ENCODE measurements at places on chromosomes 2 and 18.

- no peak for DNase-seq
Measured at GRCh38 chr18:43160509-43160908, 45.0 kb upstream of the RIT2 start.

GRCh38 chr18:56995579-56996188 is 151.2 kb upstream of the BOD1L2 start:
- DNase-seq = peak; percentile 5

- no peak for DNase-seq
Measured at GRCh38 chr2:9141091-9141667, 65.4 kb upstream of the ASAP2 start.

- no peak for DNase-seq
Measured at GRCh38 chr2:65198737-65199136, 28.9 kb upstream of the ACTR2 start.

GRCh38 chr2:41020358-41020757 is 568.5 kb upstream of the SLC8A1 start:
- DNase-seq = no peak

DNA sequence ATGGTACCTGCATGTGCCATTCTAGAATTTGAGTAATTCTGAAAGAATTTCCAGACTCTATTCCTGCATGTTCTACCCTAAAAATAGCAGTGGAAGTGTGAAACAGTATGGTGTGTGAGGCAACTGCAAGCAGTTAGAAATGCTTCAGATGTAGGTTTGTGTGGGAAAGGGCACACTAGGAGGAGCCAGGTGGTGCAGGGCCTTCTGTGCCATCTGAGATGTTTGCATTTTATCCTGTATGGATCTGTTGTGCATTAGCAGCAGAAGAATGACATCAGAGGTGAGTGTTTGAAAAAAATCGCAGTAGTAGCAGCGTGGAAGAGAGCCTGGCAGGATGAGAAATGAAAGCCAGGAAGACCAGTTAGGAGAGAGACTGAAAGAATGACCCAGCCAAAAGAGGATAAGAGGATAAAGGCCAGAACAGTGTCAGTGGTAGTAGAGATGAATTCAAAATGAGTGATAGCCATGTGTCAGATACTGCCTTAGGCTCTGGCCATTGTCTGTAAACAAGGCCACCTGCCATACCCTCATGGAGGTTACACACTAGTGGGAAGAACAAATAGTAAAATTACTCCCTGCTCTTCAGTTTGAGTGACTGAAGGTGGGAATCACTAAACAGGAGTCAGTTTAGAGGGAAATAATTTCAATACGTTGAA is 142.2 kb downstream of the PKP4 start:
- no peak for DNase-seq

DNA sequence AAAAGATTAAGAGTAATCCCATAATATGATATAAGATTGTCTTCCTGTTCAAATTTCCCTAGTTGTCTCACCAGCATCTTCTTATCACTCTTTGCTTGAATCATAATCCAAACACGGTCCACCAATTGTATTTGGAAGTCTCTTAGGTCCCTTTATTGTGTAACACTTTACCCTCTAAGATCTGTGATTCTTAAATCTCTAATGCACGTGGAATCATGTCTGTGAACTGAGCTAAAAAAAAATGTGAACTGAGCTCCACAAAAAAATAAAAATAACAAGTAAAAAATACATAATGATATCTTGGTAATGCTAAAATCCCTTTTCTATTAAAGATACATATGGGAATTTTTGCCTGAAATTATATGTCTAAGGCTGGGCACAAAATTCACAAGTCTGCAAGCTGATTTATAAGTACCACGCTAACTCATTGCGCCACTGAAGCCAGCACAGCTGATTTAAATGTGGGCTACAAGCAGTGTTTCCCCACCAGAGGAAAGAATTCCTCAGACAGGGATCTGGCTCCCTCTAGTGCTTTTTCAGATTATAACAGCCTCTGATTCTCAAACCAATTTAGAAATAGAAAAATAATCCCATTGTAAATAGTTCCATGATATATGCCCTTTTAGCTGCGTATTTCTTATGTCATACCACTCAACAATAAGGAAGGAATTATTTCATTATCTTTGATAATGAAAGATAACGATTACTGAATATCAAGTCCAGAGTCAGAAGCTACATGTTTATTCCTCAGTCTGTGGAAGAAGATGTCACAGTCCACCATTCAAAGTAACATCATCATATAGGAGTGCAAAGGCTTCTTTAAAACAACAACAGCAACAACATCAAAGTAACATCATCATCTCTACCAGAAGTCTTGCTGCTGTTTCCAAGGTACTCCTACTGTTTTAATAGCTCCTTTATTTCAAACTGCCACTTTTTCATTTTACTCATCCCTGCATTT is 22.9 kb downstream of the RBM43 start:
- peak; percentile 62 for DNase-seq

DNA sequence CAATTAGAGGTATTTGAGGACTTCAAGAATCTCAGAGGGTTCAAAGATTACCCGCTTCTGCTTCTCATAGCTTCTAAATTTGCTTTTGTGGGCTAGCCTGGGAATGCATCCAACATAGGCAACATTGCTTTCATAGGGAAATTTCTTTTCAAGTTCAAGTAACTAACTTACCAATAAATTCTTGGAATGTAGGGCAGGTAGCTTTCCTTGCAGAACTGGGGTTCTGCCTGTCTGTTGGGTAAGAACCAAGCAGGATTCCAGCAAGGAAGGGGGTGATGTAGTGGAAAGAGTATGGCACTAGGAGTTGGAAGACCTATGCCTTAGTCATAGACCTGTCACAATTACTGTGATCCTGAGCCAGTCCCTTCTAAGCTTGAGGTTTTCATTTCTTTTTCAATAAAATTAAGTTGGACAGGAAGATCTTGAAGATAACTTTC is 164.1 kb downstream of the FHOD3 start:
- no peak for DNase-seq

- DNase-seq = no peak
Measured at GRCh38 chr2:134406311-134406710, 152.4 kb downstream of the MGAT5 start.

GRCh38 chr2:128474036-128474955 is 155.6 kb upstream of the HS6ST1 start:
- DNase-seq = no peak

DNA sequence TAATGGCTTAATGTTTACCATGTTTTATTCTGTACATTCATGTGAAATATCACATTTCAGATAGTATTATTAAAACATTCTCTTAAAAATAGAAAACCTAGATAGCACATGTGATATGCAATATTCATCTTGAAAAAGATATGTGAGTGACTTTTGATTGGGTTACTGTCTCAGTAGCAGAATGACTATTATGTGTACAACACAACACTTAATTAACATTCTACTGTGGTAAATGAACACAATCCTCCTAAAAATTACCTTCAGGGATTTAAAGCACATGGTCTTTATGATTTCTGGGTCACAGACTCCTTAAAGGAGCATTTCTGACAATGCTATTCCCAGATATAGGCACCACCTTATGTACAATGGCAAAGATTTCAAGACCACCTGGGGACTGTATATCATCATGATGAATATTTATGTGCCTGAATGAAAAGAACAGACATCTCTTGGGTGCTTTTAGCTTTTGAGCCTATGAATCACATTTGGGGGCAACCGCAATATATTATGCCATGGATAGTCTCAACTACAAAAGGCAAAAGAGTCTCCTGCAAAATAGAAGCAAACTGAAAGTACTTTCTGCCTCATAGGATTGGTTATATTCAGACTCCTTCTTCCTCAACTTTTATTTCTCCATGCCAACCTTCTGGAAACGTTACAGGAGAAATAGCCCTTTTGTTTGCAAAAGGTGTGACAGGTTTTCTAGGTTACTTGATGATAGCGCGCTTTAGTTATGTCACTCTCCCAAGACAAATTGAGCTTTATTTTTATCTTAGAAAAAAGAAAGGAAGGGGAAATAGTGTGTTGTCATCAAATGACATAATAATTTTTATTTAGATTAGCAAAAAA is 259.0 kb downstream of the CALCRL start:
- DNase-seq = no peak

GRCh38 chr2:63886445-63886844 is 44.7 kb downstream of the UGP2 start:
- DNase-seq = no peak

- no peak for DNase-seq
Measured at GRCh38 chr2:176280867-176281658, 11.8 kb downstream of the MTX2 start.

- no peak for DNase-seq
Measured at GRCh38 chr18:74724186-74724585, 126.5 kb downstream of the ZNF407 start.

- DNase-seq = no peak
Measured at GRCh38 chr2:47061944-47062678, 93.0 kb downstream of the STPG4 start.

DNA sequence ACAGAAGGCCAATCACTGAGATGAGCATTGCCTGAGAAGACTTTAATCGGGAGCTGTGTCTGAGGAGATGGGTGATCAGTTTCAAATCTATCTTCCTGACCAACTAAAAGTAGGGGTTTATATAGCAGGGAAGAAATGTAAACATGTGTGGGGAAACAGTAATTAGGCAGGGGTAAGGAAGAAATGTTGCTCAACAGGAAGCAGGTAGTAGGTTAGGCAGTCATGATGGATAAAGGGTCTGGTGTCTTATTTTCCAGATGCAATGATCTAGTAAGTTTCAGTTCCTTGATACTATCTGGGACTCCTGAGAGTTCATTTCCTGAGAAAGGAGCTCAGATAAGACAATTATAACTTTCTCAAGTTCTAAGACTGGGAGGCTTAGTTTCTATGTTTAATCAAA is 33.8 kb upstream of the DNAJC10 start:
- no peak for DNase-seq

GRCh38 chr18:10053861-10054260 is 140.0 kb downstream of the VAPA start:
- DNase-seq = no peak

DNA sequence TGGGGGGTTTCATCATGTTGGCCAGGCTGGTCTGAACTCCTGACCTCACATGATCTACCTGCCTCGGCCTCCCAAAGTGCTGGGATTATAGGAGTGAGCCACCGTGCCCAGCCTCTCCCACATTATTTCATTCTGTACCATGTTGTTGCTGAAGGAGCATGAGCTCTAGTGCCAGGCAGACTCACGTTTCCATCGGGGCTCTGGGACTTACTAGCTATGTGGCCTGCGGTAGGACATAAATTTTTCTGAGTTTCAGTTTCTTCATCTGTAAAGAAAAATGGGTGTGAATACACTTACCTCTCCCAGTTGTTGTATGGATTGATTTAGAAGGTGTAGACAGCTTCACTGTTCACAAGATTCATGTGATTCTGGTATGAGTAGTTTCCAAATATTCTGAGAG is 30.8 kb upstream of the CCL20 start:
- DNase-seq = no peak

- no peak for DNase-seq
Measured at GRCh38 chr2:212015588-212015987, 523.0 kb downstream of the ERBB4 start.

DNA sequence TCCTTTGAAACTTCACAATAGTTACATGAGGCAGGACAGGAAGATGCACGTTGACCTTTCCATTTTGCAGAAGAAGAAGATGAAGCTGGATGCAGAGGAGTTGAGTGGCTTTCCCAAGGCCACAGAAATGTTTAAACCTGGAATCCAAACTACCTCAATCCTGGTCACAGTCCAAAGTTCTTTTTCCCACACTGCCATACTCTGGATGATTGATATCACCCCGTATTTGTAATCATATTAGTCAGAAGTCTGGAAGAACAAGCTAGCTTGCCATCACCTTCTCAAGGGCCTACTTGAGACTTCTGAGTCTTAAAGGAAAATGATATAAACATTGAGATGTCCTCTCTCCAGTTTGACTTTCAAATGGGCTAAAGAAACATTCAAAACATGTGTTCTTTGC is 190.1 kb downstream of the LNPK start:
- DNase-seq = no peak

DNA sequence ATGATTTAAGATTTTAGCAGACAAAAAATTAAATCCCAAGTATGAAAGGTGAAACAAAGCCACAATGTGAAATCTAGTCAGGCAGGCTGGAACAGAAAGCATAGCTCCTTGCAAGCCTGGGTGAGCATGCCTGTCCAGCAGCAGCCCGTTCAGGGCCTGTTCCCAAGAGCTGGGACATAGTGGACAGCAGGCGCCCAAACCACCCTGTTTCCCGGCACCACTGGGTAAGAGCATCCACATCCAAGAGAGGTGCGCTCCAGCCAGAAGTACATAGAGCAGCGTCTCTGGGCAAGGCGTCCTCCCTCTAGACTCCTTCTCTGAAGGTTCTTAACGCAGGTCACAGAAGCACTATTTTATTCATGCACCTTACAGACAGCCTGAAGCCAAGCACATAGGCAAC is 80.8 kb downstream of the DNER start:
- DNase-seq = no peak

- DNase-seq = no peak
Measured at GRCh38 chr18:79750980-79751571, 46.7 kb upstream of the KCNG2 start.

DNA sequence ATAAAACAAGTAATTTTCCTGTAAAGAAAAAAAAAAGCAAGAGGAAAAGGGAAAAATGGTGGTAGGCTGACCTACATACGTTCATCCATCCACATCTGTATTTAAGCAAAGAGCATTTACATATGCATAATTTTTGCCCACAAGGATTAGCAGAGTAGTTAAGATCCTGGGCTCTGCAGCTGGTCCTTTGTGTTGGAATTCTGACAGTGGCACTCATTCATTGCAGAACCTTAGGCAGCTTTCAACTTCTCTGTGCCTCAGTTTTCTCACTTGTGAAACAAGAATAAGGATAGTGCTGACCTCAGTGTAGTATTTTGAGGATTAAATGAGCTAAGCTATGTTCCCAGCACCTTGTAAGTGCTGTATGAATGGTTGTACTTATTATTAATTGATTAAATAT is 211.3 kb downstream of the ARL4C start:
- no peak for DNase-seq

DNA sequence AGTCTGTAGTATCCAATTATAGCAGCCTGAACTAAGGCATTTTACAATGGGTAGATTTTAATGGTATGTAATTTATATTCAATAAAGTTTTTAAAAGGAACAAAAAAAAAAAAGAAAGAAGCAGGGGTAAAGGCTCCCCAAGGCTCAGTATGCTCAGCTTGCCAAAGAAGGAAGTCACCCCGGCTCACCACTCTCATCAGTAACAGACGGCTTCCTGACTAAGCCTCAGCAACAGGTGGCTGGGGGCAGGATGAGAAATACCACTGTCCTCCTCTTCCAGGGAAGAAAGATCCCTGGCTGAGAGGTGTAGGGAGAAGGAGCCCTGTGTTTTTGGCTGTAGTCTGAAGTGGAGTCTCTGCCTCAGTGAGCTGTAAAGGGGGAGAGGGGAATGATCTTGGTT is 121.2 kb downstream of the ARHGEF4 start:
- no peak for DNase-seq

GRCh38 chr2:30363406-30363805 is 83.6 kb upstream of the LCLAT1 start:
- no peak for DNase-seq

- DNase-seq = no peak
Measured at GRCh38 chr2:29724282-29724681, 197.1 kb downstream of the ALK start.

- no peak for DNase-seq
Measured at GRCh38 chr2:44330801-44331200, 30.5 kb downstream of the PREPL start.

- DNase-seq = no peak
Measured at GRCh38 chr2:73263540-73264331, 20.5 kb downstream of the FBXO41 start.

GRCh38 chr2:145413261-145414030 is 893.5 kb upstream of the ZEB2 start:
- no peak for DNase-seq
